ENCODE measurements at places on chromosomes 3 and 15.

GRCh38 chr3:69294014-69294766, 91.7 kb downstream of the FRMD4B start:
- no peak for DNase-seq

DNA sequence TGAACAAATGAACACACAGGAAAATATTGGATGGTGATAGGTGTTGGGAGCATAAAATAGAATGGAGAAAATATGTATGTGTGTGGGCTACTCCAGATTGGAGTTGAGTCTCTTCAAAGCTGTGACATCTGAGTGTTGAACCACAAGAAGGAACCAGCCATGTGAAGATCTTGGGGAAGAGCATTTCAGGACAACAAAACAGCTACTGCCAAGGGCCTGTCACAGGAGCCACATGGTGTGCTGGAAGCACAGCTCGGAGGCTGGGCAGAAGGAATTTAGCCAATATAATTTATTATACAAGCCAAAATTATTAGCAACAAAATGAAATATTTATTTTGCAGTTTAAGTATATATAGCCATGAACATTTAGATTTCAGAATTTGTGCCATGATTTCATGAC, 108.3 kb upstream of the FGF7 start:
- DNase-seq = no peak

GRCh38 chr15:38378161-38378560, 75.8 kb upstream of the FAM98B start:
- no peak for DNase-seq

DNA sequence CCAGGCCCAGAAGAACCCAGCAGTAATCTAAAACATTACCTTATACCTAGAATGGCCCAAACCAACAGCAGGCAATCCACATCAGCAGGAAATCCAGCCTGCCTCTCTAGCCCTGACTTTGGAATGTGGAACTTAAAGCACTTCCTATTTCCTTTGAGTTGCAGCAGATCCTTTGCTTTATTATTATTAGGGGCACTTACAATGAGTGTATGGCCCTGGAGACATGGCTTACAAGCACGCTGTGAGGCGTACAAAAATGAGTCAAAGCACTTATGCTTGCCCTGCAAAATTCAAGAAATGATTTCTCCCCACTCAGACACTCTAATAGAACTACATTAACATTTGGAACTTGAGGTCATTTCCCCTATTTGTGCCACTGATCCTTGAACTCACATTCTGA, 9.5 kb upstream of the KNSTRN start:
- no peak for DNase-seq

DNA sequence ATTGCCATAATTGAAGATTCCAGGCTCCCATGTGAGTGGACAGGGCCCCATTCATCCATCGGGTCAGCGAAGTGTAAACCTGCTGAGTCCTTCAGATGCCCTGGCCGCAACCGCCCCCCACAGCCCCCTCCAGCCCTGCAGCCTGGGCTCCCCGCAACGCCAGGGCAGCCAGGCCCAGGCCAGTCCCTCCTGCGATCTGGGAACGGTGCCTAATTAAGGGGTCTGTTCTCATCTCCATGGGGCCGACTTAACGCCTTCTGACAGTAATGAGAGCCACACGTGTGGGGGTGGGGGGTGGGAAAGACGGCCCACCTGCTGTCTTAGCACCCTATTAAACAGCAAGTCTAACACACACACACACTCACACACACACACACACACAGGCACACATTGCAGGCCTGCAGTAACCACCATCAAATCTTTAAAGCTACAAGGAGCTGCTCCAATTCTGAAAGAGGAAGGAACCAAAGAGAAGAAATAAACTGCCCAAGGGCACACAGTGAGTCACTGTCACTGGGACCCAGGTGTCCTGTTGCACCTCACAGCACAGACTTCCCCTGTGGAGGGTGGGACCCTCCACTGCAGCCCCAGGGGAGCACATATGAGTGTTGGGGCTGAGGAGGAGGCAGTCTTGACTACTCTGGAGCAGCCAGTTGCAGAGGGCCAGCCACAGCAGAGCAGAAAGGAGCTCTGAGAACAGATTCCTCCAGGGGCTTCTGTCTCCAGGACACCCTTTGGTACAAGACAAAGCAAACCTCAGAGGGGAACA, 31.8 kb upstream of the HES1 start:
- DNase-seq = no peak

- no peak for DNase-seq
Measured at GRCh38 chr3:129106866-129107565, 14.6 kb downstream of the RAB43 start.

- DNase-seq = no peak
Measured at GRCh38 chr3:104673981-104674380, 692.7 kb upstream of the ALCAM start.

DNA sequence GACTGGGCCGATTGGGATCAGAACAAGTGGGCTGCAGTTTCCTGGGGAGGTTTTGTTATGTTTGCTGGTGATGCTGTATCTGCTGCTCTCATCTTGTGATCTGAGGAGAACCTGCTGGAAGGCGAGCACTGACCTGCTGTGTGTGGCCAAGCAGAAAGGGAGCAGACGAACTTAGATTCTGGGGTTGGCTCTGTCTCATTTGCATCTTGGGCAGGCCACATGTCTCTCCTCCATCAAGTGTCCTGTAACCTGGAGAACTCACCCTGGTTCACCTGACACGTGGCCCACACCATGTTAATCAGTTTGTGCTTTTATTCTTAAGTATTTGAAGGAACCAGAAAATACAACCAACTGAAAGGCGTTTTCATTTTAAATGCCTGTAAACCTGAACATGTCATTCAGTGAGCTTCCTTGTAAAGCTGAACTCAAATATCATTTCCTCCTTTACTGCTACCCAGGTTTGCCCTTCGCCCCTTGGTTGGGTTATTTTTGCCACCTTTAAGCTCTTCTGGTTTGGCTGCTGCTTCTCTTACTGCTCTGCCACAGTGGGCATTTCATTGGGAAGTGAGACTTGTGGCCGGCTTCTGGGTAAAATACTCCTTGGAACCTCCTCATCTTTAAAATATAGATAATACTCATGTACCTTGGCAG, 33.5 kb upstream of the TRAK1 start:
- no peak for DNase-seq

DNA sequence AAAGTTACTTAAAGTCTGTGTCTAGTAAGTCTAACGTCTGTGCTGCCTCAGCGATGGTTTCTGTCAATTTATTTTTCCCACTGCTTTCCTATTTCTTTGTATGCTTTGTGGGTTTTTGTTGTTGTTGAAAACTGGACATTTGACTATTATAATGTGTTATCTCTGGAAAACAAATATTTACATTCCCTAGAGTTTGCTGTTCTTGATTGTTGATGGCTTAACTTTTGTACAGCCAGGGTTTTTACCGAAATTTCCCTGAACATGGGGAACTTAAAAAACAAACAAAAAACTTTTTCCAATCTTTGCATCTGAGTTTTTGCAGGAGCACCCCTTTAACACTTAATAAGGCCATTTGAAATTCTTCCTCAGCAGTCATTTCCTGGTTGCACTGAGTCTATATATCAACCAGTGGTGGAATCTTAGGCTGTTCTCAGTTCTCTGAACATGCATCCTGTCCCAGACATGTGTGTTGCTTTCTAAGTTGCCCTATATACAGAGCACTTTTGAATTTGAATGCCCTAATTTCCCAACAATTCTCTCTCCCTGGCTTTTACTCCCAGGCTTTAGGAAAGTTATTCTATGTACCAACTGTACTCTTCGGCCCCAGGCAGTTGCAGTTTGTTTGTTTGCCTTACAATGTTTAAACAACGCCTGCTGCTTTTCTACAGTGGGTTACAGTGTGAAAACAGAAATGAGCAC, 11.8 kb upstream of the PIAS1 start:
- no peak for DNase-seq

GRCh38 chr3:127762077-127762786, 60.1 kb downstream of the MGLL start:
- DNase-seq = no peak

DNA sequence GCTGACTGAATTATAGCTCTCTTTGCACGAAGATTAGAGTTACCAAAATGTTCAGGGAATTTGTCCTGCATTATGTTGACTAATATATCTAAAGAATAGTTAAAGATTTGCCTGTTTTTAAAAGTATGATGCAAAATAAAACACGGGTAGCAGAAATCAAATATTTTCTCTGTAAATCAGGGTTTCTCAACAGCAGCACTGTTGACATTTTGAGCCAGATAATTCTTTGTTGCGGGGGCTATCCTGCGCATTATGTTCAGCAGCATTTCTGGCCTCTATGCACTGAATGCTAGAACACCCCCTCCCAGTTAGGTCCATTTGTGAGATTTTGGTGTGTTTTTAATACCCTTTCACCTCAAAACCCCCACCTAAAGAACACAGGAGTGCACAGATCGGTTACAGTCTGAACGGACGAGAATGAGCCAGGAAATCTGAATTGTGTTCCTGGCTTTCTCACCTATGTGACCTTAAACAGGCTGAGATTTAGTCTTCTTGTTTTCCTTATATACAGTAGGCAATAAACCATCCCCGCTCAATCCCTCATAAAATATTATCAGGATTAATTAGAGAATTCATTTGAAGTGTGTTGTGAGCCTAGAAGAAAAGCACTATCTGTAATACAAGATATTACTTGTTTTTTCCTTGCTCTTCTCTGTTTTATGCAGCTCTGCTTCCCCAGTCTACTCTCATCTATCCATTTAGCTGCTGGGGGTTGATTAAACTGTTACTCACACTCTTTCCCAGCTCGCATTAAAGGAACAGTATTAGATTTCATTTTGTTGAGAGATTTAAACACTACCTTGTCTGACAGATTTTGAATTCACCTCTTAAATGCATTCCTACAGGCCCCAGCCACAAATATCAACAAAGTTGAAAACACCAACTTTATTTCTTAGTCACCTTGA, 247.5 kb upstream of the GOLIM4 start:
- DNase-seq = no peak

DNA sequence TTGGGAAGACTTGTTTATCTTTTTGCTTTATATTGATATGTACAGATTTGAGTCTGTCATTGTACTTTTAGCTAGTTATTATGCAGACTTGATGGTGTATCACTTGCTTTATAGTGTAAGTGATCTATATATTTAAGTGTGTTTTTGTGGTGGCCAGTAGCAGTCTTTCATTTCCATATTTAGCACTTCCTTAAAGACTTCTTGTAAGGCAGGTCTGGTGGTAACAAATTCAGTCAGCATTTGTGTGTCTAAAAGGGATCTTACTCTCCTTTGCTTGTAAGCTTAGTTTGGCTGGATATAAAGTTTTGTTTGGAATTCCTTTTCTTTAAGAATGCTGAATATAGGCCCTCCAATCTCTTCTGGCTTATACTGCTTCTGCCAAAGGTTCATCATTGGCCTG, 322.5 kb upstream of the EPHA6 start:
- DNase-seq = no peak

DNA sequence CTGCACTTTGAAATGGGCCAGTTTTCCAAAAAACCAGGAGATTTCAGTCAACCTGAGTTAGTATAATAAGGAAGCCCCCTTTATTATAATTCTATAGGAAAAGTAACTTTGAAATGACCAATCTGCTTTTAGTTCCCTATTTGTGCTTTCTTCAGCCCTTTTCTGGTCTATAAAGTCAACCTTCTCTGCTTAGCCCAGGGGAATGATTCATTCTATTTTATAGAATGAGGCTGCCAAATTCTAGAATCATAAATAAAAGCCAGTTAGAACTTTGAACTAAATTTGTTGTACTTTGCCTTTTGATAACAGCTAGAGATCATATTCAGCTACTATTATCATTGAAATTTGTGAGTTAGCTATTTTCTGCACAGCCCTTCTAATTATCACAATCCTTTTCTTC, 24.7 kb downstream of the CIP2A start:
- DNase-seq = no peak

- no peak for DNase-seq
Measured at GRCh38 chr3:174531262-174531982, 327.7 kb upstream of the NAALADL2 start.

- DNase-seq = no peak
Measured at GRCh38 chr3:26683902-26684301, 61.3 kb downstream of the LRRC3B start.

- DNase-seq = no peak
Measured at GRCh38 chr3:47342151-47342550, 38.7 kb upstream of the PTPN23 start.

- DNase-seq = no peak
Measured at GRCh38 chr3:26090589-26090988, 300.7 kb downstream of the OXSM start.

- no peak for DNase-seq
Measured at GRCh38 chr3:71214797-71215196, 368.7 kb downstream of the FOXP1 start.
